ENCODE measurements at places on chromosomes 11 and 22.
A peak's percentile ranks its signal among the peaks of the same experiment; 100 is the strongest.

DNA sequence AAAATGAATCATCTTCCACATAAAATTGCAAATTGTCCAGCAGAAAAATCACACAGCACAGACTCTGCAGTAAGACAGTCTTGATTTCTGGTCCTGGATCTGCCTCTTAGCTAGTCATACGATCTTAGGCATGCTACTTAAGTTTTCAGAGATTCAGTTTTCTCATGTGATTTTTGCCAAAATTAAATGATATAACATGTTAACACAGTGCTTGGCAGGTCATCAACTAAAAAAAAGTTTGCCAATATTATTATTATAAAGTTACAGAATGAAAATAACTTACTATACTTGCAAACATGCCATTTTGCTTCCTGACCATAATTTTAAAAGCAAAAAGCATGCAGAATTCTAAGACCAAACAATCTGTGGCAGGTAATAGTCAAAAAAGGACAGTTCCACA is 15.1 kb downstream of the RAB30 start:
- no peak for DNase-seq

- no peak for DNase-seq
Observed at GRCh38 chr22:20568502-20569058, 61.2 kb downstream of the MED15 start.

GRCh38 chr22:27802346-27803073 is 954 bp upstream of the MN1 start:
- DNase-seq = no peak

DNA sequence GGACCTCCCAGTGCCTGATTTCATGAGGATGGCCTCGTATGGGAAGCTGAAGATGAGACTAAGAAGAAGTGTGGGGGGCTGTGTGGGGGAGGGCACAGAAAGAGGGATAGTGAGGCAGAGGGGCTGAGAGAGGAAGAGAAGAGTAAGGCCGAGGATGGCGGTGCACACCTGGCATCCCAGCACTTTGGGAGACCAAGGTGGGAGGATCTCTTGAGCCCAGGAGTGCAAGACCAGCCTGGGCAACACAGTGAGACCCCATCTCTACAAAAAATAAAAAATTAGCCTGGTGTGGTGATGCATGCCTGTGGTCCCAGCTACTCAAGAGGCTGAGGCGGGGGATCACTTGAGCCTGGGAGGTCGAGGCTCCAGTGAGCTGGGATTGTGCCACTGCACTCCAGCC is 13.5 kb upstream of the EHD1 start:
- no peak for DNase-seq

GRCh38 chr22:25754527-25755202 is 12.7 kb downstream of the MYO18B start:
- peak; percentile 48 for DNase-seq

DNA sequence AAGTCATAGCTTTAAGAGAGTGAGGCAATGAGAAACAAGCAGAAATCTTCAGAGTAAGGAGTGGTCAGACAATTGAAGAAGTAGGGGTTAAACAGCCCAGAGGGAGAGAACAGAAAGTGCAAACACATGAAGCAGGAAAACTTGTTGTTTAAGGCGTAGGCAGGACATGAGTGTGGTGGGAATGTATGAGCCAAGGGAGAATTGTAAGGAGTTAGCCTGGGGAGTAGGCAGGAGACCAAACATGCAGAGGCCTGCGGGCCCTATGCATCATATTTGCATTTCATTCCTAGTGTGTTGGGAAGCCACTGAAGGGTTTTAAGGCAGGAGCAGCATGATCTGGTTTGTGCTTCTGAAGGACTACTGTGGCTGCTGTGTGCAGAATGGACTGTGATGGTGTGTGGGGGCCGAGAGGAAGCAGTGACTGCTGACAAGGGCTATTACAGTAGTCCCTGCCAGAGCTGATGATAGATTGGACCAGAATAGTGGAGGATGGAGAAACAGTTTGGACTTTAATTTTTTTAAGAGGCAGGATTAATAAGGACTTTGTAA is 179.9 kb upstream of the C11orf87 start:
- DNase-seq = no peak

DNA sequence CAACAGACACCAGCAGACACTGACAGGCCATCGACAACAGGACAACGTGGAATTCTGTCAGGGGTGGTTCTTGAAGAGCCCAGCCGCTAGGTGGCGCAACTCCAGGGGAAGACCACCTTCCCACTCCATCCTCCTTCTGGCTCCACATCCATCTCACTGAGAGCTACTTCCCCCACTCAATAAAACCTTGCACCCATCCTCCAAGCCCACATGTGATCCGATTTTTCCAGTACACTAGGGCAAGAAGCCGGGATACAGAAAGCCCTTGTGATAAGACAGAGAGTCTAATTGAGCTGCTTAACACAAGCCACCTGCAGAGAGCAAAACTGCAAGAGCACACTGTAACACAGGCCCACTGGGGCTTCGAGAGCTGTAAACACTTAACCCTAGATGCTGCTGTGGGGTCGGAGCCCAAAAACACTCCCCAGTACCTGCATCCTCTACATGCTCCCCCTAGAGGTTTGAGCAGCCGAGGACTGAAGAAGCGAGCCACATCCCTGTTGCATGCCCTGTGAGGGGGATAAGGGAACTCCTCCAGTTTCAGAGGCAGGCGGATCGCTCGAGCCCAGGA is 11.5 kb upstream of the RAB39A start:
- no peak for DNase-seq

GRCh38 chr11:36638556-36638955 is 40.5 kb upstream of the RAG2 start:
- no peak for DNase-seq

- DNase-seq = no peak
Observed at GRCh38 chr22:30546616-30547015, at the start of gene SEC14L6. Gene SEC14L6, minus strand, starts transcription at chr22:30546741. Its CDS starts 59 bp downstream, at chr22:30546682.

- DNase-seq = peak; percentile 81
Observed at GRCh38 chr22:36211237-36211861, 9.7 kb upstream of the APOL4 start.

Data from astrocyte of the cerebellum (primary cell).